ENCODE measurements at places on chromosomes 6 and 20.

DNA sequence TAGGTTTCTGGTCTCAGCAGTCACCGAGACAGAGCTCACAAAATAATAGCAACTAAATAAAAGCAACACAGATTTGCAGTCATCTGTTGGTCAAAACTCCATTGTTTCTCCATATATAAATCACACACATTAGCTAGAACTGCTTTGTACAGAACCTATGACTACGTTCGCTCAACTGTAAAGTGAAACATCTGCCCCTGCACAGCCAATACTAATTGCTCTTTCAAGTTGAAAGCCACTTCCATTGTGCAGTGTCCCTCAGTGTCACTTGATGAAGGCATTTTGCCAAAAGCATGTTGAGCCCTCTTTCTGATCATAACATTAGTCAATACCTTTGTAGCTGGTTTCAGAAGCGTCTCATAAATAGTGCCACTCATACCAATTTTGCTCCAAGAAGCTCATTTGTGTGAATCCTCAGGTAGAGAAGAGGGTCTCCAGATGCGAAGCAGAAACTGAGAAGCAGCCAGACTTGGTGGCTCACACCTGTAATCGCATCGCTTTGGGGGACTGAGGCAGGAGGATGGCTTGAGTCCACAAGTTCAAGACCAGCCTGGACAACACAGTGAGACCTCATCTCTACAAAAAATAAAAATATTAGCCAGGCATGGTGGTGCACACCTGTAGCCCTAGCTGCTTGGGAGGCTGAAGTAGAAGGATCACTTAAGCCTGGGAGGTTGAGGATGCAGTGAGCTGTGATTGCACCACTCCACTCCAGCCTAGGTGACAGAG is 68.9 kb downstream of the PERP start:
- no peak for DNase-seq

- no peak for DNase-seq
Observed at GRCh38 chr6:155107432-155108069, 112.4 kb downstream of the TIAM2 start.

GRCh38 chr6:111107589-111107988 is 20.3 kb downstream of the SLC16A10 start:
- DNase-seq = no peak

GRCh38 chr6:5828296-5828695 is 178.4 kb downstream of the NRN1 start:
- DNase-seq = no peak

DNA sequence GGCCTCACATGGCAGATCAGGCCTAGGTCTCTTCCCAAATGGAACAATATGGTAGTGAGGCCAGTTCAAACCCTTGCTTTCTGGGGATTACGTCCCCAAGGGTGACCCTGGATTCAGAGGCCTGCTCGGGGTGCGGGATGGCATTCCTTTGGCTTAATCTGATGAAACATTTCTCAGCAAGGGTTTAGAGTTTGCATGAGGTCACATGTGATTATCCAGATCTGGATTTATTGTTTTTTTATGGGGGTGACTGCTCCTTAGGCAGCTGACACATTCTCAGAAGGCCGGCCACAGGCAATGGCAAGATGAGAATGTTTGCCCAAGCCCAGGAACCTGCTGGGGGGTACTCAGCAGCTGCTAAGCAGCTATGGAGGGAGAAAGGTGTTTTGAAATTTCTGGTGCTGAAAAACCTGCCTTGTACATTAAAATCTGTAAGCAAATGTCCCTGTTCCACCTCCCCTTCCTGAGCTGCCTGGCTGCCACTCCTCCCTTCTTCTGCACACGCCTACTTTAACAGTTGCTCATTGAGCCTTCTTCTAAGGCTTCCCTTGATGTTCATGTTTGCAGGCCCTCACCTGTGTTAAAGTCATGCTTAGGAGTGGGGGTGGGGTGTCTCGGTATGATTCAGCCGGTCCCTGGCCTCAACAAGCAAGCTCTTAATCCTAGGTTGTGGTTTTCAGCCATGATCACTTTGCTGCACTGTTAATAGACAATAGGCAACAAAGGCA is 37.9 kb upstream of the FUCA2 start:
- DNase-seq = no peak

DNA sequence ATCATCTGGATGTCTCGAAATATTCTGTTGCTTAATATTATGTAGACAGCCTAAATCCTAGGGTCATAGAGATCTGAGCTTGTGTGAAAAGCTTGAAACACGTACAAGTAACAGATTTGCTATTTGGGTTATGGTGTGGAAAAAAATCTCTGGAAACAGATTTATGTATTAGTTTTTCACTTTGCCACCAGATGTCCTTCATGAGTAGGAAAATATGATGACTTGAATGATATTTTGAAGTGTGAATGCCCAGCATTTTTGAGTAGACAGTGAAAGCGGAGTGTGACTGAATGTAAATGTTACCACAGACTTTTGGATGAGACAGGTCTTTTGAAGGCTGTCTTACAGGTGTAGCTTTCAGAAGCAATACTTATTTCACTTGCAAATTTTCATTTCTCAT is 4.2 kb upstream of the BMP6 start:
- DNase-seq = no peak
